Activated naive CD8-positive, alpha-beta T cell treated with anti-CD3 and anti-CD28 coated beads for 36 hours (primary cell): ENCODE measurements at places on chromosomes 12 and 14. TPM values are rescaled to one million over a fixed set of nuclear protein-coding genes. Genes with fewer than 3 reads are reported as not detected.

- peak; percentile 62 for DNase-seq
These were observed 2.0 kb downstream of the EEA1 start for GRCh38 chr12:92927055-92927435.

- no peak for DNase-seq
These were observed 100.1 kb downstream of the PIK3C2G start for GRCh38 chr12:18361433-18361832.

GRCh38 chr12:71602761-71603577, 60.7 kb downstream of the ZFC3H1 start:
- DNase-seq = no peak

GRCh38 chr12:5230156-5230555, 186.5 kb downstream of the KCNA5 start:
- no peak for DNase-seq

- no peak for DNase-seq
These were observed 80.7 kb downstream of the NTF3 start for GRCh38 chr12:5512601-5512970.

- no peak for DNase-seq
These were observed 92.8 kb downstream of the LRFN5 start for GRCh38 chr14:41699486-41699885.

DNA sequence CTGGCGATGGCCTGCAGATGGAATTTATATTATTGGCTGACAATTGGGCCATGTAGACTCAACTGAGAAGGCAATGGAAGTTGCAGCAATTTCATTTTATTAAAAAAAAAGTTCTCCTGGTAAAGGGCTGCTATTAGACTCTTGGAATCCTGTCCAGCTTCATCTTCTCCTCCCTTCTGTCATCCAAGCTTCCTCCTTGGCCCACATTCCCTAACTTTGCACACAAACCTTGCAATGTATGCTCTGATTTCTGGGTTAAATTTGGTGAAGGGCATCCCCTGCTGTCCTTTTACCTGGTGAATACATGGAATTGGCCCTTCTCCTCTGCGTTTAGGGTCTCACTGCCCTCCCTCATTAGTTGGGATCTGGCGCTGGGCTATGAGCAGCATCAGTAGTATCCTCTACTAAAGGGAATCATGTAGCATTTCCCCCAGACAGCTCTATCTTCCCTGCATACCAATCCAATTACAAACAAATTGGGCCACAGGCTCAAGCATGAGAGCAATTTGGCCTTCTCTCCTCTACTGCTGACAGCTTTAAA, 336.9 kb downstream of the BMP4 start:
- no peak for DNase-seq

OR4E2 gene
- not detected for total RNA-seq

CLEC4D gene
- total RNA-seq = not detected

DNA sequence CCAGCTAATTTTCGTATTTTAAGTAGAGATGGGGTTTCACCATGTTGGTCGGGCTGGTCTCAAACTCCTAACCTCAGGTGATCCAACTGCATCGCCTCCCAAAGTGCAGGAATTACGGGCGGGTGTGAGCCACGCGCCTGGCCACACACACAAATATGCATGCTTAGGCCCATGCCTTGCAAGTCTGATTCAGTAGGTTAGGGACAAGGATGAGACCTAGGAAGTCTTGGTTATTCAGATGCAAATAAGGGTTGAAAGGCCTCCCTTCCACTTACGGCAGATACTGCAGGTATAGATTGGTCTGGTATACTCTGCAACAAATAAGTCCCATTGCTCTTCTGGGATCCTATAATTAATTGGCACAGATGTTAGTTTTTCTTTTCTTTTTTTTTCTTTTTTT, 32.9 kb downstream of the TXNRD1 start:
- no peak for DNase-seq

PPP4R4 gene
- total RNA-seq = 1.4 TPM

- no peak for DNase-seq
These were observed 8.7 kb downstream of the CLIP1 start for GRCh38 chr12:122413516-122414404.

GRCh38 chr14:53368711-53369201, 215.6 kb upstream of the DDHD1 start:
- no peak for DNase-seq

MYF6 gene
- total RNA-seq = not detected

GRCh38 chr12:131557078-131557709, 153.7 kb upstream of the SFSWAP start:
- DNase-seq = no peak

NAA30 gene
- total RNA-seq = 20.0 TPM

SMARCD1 gene
- 65.8 TPM for total RNA-seq

OASL gene
- 16.9 TPM for total RNA-seq

GRCh38 chr12:115639648-115640012, 637.9 kb downstream of the MED13L start:
- DNase-seq = no peak

DNA sequence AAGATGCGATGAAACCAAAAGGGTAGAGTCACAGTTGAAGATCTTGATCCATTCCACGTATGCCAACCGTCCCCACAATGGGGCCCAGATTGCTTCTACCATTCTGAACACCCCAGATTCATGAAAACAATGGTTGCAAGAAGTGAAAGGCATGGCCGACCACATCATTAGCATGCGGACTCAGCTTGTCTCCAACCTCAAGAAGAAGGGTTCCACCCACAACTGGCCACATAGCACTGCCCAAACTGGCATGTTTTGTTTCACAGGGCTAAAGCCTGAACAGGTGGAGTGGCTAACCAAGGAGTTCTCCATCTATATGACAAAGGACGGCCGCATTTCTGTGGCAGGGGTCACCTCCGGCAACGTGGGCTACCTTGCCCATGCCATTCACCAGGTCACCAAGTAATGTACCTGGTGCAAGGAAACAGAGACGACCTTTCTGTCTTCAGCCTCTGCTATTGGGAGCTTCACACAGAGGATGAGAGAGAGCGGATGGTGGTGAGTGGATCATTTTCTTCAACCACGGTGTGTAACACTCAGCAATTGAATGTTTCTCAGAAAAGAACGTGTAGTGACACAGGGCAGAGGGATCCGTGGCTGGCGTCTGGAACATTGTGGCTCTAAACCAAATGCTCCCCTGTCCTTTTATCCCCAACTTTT, 26.8 kb upstream of the CLEC2D start:
- DNase-seq = no peak

GRCh38 chr12:98816720-98817119, 171.6 kb downstream of the APAF1 start:
- DNase-seq = no peak

DNA sequence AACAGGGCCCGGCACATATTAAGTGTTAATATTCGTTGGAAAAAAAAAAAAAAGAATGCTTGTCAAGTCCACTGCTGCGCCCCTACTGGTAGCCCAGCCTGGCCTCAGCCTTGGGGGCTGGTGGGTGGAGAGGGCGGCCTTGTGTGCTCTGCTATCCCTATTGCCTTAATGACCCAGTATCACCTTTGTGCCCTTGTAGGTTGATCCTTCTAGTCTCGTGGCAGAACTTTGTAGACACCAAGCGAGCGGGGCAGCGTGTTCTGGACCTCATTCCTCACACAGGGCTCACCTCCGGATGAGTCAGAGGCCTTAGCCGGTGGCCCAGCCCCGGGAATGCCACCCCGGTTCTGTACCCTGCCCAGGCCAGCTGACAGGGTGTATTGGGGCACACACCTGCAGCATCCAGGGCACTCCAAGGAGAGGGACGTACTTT, 1.8 kb upstream of the RCOR1 start:
- DNase-seq = no peak

LUM gene
- total RNA-seq = not detected

DNA sequence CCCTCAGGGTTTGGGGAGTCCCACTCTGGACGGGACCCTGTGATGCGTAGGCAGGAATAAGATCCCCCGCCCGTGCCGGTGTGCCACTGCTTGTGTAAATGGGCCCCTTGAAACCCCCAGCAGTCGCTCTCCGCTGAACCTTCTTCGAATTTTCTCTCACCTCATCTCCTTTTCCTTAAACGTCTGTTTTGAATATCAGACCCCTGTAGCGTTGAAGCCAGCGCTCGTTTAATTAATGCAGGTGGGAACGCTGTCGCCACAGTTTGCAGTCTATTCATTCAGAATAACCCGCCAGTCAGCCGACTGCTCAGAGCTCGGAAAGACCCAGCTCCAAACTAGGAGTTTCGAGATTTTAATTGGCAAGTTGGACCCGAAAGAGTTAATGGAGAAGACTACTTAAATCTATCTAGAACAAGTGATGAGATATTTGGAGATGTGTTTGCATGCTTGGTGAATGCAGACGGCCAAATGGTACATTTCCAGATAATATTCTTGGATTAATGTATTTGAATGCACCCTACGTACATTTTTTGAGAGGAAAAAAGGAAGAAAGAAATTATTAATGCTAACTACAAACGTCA, 739 bp upstream of the PPP2R5E start:
- DNase-seq = no peak

- no peak for DNase-seq
These were observed 28.5 kb upstream of the KRR1 start for GRCh38 chr12:75539889-75540288.

DNA sequence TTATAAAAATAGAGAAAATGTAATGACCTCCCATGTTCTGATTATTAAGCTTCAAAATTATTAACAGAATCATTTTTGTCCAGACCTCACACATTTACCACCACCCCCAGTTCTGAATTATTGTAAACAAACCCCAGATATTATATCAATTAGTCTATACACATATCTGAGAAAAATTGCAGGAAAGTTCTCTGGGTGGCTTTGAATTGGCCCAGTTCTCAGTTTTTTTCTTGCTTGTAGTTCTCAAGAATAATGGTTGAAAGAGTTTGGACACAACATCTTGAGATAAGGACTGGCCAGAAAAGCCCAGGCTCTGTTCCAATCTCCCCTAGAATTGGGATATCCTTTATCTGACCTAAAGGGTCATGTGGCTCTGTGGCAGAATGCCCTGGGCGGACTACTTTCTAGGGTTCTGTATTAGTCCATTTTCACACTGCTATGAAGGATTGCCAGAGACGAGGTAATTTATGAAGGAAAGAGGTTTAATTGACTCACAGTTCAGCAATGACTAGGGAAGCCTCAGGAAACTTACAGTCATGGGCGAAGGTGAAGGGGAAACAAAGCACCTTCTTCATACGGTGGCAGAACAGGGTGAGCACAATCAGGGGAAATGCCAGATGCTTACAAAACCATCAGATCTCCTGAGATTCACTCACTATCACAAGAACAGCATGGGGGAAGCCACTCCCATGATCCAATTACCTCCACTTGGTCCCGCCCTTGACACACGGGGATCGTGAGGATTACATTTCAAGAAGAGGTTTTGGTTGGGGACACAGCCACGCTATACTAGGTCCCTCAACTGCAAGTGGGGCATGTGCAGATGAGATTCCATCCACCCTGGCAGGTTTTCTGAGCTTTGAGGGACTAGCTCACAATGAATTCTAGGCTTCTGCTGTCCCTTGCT, 1504.6 kb upstream of the FLRT2 start:
- DNase-seq = no peak

KCNK10 gene
- not detected for total RNA-seq

DNA sequence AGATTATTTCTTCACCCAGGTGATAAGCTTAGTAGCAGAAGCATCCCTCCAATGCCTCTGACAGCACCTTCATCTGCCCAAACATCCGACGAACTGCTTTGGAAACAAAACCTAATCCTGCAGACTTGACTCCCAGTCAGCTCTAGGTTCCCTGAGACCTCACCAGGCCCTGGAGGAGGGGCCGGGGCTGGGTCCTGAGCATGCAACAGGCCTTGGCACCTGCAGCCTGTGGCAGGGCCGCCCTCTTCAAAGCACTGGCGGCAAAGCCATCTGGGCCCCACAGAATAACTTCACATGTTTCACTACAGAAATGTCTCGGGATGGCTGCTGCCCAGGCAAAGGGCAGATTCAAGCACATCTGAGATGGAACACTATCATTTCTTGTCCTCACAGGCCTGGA, 133.3 kb downstream of the PIWIL1 start:
- DNase-seq = no peak

PLEKHG7 gene
- total RNA-seq = not detected

GRCh38 chr12:93918262-93918661, 230.1 kb upstream of the PLXNC1 start:
- DNase-seq = no peak

DNA sequence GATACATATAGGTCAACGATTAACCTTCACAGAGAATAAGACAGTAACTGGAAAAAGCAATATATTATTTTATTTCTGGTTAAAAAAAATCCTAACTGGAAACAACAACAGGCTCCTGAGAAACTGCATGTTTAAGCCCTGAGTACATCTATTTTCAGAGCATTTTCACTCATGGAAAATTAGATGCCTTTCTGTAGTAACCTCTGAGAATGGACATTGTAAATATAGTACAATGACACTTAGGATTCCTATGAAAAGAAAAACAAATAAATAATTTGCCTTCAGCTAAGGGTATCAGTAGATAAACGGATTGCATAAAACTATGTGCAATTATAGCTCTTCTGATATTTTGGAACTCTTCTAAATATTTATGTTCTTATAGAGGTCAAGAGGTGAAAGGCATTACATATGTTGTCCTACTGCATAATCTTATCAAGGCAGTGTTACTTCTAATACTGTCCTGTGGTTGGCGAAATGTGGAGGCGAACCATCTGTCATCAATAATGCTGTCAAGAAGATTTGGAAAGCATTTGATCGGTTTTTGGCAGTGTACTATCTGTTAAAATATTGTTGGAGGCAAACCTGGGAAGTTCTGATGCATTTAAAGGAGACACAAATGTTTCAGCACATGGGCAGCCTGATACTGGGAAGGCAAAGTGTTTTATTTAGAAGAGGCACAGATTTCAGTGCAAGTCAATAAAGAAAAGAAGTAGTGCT, 381.8 kb downstream of the BTG1 start:
- DNase-seq = no peak

DNA sequence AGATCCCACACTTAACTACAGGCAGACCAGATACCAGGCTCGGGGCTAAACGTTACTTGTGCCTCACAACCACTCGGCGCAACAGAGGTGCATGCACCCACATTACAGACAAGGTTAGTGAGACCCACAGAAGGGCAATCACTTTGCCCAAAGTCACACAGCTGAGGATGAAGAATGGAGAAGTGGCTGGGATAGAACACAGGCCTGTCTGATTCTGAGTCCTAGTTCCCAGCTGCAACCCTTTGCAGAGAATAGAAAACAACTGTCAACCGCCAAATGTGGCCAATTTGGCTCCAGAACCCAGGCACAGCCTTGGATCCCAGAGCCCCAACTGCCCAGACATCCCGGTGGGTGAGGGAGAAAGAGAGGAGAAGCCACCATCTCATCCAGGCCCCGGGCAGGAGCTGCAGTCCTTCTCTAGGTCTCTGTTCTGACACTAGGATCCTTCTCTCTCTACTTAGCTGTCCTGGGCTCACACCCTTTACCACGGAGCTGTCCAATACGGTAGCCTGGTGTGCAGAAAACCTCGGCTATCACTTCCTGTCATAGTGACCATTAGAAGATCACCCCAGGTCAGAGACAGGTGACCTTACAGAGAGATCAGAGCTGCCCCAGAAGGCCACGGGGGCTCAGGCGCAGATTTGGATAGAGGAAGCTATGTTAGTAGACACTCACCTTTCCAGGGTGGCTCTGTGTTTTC, 59.1 kb downstream of the FAM222A start:
- DNase-seq = no peak
